ENCODE measurements at places on chromosomes 7 and 10.

GRCh38 chr10:87695074-87695473, 35.4 kb downstream of the PAPSS2 start:
- no peak for DNase-seq

DNA sequence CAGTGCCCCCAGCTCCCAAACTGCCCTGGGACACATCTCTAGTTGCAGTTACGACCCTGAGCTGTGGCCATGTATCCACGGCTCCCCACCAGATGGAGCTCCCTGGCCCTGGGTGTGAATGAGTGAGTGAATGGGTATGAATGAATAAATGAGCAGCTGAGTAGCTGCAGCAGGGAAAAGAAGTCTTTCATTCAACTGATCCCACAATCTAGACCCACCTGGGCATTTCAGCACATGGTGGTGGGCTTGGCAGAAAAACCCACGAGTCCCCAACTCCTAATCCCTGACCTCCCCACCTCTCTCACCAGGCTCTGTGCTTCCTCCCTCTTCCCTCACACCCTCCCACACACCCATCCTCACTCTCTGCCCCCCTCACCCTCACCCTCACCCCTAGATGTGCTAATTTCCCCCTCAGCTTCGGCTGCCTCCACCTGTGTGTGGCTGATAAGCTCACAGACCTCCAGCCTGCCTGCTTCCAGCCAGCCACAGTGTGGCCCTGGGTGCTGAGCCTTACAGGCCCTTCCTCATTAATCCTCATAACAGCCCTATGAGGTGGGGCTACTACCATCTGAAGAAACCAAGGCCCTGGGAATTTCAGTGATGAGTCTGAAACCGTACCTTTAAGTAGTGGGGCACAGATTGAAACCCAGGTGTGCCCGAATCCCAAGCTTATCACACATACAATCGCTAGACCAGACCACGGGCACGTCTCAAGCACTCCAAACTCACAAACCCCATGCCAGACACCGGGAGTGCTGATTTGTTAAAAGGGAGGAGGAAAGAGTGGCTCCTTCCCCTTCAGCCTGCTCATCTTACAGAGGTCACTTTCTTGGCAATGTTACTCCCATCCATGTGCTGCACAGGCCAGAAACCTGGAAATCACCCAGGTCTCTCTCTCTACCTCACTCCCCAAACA, 2.2 kb upstream of the ATP6V1F start:
- DNase-seq, result no peak

DNA sequence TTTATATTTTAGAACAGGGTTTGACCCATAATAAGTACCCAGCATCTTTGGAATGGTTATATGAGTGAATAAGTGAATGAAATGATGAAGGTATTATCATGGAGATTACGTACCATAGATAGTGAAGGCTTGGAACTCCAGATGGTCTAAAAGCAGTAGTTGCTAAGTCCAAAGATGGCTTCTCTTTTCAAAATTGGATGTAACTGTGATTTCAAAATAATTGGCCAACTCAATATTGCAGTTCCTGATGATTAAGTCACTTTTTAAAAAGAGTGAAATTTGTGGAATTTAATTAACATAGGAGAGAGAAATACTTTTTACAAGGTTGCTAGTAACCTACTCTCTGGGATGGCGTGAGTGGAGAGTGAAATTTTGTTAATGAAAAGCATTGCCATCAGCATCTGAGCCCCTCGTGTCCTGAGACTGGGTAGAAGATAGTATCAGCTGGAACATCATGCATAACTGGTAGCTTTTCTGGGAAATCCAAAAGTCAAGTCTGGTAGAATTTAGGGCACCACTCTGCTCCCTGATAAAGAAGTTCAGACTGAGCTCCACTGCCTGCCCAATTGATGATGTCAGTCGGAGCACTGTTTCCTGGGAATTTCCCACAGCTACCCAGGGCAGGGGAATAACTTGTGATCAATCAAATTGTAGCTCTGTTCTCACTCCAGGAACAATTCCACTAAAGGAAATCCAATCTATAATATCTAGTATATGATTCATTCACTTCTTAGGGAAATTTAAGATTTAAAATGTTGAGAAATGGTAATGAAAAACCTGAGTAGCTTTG, 3.2 kb downstream of the GPR141 start:
- DNase-seq, result no peak

DNA sequence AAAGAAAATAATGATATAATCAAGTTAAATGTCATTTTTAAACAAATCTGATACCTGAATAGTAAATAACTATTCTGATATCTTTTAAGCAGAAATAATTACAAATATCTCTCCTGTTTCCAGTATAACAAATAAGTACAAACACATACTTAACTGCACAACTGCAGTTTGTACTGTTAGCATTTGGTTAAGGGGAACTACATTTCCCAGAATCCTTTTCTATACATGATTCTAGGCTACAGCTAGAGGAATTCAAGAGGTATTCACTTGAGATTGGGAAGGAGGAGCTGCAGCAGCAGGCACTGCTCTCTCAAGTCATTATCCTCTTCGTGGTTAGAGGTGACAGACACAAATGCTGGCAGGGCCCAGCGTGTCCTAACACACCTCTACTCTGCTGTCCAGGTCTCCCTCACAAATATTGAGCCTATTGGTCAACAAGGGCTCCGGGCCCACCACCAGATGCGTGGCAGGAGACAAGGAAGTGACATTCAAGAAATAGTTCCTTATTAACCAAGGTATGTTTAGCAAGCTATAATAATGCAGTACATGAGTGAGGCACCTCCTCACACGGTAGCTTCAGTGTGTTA, 255.1 kb upstream of the MKLN1 start:
- DNase-seq, result no peak

GRCh38 chr7:143512488-143513340, 35.0 kb downstream of the TAS2R41 start:
- DNase-seq, result no peak

DNA sequence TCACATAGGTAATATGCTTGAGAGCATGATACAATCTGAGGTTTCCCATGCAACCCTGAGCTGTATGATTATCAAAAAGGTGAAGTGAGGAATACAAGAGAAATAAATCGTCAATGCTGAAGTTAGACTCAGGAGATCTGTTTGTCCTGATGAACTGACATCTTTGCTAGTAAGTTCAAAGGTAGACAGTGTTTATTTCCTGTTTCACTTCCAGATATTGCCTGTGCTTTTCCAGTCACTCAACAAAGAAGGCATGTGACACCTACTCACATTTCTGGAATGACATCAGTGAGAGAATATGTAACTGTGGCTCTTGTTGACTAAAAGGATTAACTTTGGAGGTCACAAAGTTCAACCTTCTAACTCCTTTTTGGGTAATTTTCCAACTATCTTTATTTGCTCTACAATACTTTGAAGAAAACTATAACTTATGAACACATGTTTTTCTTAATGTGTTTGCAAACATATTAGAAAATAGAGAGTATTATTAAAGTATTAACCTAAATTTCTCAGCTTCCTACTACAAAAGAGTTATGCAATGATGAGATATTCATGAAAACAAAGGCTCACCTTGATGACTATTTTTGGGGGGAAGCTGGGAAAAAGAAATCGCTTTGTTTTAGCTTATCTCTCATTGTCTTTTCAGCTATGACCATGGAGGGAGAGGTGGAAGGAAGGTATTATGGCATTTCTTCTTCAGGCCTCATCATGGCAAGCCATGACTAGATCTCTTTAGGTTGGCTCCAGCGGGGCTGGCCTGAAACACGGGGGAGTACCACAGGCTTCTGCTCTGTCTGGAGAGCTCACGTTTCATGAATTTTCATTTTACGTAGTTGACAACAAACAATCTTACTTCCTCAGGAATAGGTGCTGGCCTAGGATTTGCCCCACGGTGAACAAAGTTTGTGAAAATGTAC, 214.7 kb upstream of the SLC26A5 start:
- no peak for DNase-seq

- no peak for DNase-seq
Measured at GRCh38 chr10:55024713-55025112, 223.7 kb upstream of the PCDH15 start.

DNA sequence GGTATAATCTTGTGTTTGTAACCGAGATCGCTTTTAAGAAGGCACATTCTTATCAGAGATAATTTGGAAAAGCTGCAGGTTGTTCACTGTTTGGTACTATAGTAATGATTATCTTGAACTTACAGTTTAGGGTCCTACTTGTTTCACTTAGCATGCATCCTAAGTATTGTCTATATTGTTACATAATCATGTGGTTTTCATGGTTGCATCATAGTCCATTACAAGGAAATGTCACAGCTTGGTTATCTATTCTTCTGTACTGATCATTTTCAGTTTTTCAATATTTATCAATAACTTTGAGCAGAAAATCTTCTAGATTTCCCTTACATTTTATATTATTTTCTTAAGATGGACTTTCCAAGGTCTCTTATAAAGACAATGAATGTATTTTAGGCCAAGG, 116.3 kb downstream of the PLPP4 start:
- no peak for DNase-seq

DNA sequence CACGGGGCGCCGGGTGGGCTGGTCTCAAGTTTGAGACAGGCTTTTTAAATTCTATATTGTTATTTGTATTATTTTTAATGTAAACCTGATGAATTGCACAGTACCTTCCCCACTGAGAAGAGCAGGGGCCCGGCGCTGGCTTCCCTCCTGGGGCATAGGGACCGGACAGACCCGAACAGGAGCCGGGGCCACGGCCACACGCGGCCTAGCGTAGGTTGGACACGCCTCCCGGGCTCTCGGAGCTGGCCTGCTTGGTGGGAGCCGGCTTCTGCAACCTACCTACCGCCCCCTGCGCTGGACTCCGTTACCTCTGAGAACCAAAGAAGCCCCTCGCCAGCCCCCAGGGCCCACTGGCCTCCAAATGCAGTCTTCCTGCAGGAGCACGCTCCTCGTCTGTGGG, 19.8 kb upstream of the LANCL2 start:
- no peak for DNase-seq

- DNase-seq, result no peak
Measured at GRCh38 chr7:7321681-7322080, 139.3 kb downstream of the C1GALT1 start.
